ENCODE measurements at places on chromosomes 1 and 21. TPM values are rescaled to one million over a fixed set of nuclear protein-coding genes. Genes with fewer than 3 reads are reported as not detected.
A peak's percentile ranks its signal among the peaks of the same experiment; 100 is the strongest.

GRCh38 chr1:89607156-89607555 is 25.8 kb upstream of the LRRC8C start:
- DNase-seq, result no peak

DNA sequence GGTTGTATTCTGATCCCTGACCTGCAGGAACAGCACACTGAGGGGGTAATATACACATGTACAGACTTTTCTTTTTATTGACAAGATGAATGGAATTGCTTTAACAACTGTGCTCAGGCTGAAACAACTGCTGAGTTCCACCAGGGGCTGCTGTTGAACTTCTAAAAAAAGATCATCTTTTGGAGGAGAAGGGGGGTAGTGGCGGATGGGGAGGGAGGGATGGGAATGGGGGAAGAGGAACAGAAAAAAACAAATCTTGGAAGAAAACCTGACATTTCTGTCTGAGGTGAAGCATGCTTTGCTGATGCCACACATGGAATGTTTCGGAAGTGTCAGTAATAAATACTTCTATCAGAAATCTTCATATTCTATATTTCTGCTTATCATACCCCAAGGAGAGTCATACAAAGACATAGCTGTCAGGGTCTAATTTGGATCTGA is 75.0 kb downstream of the RWDD3 start:
- peak; percentile 36 for DNase-seq

MAP1LC3C gene
- total RNA-seq, result under 0.01 TPM

- peak; percentile 32 for DNase-seq
Measured at GRCh38 chr21:42003051-42003461, 7.1 kb downstream of the ZBTB21 start.

DNA sequence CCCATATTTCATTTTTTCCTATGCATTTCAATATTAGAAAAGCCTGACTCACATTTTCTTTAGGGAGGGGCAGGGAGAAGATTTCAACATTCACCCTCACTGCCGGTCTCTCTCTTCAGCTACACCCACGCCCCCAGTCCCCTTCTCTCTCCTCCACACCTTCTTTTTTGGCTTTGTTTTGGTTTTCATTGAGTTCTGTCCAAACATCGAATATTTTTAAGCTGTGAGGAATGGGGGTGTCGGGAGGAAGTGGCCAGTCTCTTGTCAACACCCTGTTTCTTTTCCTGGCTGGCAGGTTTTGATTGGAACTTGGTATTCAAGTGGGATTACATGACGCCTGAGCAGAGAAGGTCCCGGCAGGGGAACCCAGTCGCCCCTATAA is 177.3 kb downstream of the PGBD5 start:
- DNase-seq, result no peak
